ENCODE measurements at places on chromosomes 2 and 18.

DNA sequence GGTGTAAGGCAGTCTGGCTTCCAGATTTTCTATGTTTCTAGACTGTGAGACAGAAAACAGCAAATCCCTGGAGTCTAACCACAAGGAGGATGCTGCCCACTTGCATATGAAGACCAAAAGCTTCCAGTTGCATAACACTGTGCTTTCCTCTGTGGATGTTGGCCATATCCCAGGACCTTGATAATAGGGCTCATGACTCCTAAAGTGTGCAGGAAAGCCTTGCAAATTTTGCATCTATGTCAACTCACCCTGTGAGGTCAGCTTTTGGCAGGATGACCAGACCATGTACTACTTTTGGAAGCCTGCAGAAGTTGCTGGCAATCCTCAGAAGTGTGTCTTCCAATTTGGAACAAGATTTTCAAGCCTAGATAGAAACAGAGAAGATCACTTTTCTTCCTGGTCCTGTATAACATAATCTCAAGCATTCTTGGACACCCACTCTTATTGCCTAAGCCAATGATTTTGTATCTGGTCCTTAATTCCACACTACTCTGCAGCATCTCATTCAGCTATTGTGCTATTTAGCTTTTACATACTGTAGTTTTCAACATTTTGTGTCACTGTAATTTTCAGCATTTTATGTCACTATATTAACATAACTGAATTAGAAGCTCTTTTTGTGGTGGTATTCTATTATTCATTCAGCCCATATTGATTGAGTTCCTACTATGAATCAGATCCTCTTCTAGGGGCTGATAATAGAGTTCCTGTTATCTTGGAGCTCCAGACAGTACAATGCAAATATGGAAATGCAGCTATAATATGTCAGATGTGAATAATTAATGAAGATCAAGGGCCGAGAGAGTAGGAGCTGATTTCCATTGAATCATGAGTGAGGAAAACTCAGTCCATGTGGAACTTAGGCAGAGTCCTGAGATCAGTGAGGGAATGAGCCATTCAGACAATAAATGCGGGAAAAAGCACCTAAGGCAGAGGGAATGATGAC, 85.3 kb upstream of the RAB27B start:
- DNase-seq = no peak

DNA sequence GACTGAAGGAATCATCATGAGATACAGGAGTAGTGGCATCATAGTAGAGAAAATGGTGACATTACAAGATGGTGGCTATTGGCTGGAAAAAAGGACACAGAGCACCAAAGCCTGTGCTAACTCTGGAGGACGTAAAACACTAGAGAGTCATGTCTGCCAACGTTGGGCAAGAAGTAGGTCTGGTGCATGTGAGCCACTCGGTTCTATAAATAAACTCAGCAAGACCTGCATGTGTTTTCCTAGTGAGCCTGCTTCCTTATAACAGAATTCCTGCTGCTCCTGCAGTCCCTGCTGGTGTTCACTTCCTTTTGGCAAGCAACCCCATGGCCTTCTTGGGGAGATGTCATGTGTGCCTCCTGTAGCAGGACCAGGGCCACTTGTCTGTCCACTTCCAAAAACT, 325.2 kb downstream of the OSR1 start:
- DNase-seq = no peak

DNA sequence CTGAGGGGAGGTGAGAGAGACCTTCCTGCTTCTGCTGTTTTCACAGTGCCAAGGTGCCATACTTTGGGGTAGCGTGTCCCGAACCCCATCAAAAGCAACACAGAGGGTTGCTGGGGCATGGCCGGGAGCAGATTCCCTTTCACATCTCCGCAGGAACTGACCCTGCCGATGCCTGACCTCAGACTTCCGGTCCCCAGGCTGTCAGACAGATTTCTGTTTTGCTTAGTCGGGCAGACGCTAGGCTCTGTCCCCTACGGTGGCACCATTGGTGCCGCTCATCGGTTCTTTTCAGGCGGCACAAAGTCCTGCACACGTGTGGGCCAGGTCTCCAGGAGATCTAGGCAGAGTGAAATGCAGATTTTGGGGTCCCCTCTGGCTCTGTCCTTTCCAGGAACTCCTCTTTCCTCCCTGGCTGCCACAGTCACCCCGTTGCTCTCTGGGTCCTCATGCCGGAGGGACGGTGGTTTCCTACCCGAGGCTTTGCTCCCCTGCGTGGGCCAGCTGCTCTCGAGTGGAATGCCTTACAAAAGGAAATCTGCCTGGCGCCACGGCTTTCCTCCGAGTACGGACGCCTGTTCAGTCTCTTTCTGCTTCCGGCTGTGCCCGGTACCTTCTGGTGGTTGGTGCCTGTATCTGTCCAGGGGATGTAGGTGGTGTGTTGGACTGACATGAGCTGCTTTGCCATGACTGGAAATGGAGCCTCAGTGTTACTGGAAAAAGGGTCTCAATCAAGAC, 39.3 kb downstream of the RTP5 start:
- DNase-seq = no peak

- DNase-seq = peak; percentile 70
These were observed 125.9 kb downstream of the MAP4K4 start for GRCh38 chr2:101823347-101823791.

GRCh38 chr2:235842941-235843340, 325.2 kb downstream of the GBX2 start:
- DNase-seq = no peak

DNA sequence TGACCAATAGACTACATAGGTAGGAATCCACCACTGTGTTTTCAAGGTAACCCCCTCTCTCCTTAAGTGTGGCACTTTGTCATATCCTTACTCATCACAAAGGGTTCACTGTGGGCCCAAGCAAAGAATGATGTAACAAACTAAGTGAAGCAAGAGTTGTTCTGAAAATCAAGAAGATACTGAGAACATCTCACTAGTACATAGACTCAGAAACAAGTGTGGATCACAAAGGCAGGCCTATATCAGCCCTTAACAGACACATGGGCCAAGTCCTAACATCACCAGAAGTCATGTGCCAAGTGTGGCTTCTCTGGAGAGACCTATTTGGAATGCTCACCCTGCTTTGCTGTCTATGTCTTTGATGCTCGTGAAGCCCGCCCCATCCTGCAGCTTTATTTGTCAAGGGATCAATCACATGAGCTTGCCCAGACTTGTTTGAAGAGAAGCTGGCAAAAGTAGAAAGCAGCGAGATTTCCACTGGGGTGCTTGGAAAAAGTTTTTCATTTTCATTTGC, 131.2 kb upstream of the TTC39C start:
- DNase-seq = no peak

DNA sequence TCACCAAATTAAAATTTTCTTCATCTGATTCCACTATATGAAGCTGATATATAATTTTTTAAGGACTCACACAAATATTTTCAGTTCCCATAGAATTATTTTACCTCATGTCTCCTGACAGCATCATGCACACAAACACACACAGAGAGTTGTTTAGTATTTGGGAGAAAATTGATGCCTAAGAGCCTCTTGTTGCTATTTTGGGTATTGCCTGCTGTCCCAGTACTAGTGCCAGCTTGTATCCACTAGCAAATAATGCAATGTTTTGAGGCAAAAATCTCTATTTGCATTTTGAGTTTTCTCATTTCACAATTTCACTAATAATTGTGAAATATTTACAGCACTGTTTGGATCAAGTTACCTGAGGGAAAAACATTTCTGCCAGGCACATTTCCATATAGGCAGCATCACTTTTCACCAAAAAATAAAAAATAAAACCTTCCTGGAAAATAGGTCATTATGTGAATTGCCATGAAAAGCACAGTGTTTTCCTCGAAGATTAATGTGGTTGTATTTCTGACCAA, 328.2 kb downstream of the KCNJ3 start:
- DNase-seq = no peak

GRCh38 chr2:146370826-146371225, 1474.0 kb upstream of the ACVR2A start:
- no peak for DNase-seq

DNA sequence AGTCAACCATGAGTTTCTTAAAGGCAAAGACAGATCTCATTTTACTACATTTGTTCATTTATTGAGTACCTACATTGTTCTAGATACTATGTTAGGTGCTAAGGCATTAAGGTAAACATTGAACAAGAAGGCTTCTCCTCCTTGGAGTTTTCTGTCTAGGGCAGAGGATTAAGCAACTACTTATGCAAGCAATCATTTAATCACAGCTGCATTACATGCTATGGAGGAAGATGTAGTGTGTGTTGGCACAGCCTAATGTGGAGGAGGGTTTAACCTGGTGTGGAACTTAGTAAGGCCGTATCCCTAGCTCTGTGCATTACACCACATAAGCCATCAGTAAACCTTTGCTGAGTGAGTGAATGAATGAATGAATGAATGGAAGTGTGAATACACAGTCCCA, 106.5 kb upstream of the MAP3K20 start:
- no peak for DNase-seq

- no peak for DNase-seq
These were observed 188.6 kb downstream of the AFF3 start for GRCh38 chr2:99953750-99954149.

DNA sequence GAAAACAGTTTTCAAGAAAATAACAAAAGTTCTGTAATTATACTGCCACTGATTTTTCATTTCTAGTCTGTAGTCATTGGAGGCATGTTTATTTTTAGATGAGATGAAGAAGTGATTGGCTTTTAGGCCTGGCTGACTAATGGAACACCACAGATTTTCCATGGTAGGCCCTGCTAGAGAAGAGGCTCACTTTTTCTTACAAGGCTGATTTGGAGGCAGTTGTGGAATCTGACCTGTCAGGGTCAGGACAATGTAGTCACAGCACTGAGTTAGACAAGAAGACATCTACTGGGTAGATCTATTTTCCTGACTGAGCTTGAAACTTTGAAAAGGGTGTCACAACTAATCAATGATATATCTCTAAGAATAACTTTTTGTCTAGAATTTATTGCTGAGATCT, 43.9 kb downstream of the KDM3A start:
- DNase-seq = peak; percentile 7

- DNase-seq = peak; percentile 42
These were observed 11.1 kb downstream of the NR4A2 start for GRCh38 chr2:156321243-156321904.

DNA sequence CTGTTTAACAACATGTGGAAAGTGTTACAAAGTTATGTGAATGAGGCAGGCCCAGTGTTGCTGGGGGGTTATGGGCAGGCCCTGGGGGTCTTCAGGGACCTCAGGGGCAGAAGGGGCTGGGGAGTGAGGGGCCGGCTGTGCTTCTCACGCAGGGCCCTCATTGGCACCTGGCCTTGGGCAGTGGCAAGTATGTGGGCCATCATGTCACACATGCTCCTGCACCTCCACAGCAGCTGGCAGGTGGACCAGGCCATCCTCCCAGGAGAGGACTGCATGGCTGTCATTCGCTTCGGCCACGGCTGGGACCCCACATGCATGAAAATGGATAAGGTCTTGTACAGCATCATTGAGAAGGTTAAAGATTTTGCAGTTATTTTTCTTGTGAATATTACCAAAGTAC, 47.4 kb downstream of the ZNF385B start:
- DNase-seq = no peak

GRCh38 chr2:216057688-216058193, 23.9 kb downstream of the PECR start:
- peak; percentile 42 for DNase-seq

- no peak for DNase-seq
These were observed 29.5 kb upstream of the IL1R2 start for GRCh38 chr2:101962309-101962708.

DNA sequence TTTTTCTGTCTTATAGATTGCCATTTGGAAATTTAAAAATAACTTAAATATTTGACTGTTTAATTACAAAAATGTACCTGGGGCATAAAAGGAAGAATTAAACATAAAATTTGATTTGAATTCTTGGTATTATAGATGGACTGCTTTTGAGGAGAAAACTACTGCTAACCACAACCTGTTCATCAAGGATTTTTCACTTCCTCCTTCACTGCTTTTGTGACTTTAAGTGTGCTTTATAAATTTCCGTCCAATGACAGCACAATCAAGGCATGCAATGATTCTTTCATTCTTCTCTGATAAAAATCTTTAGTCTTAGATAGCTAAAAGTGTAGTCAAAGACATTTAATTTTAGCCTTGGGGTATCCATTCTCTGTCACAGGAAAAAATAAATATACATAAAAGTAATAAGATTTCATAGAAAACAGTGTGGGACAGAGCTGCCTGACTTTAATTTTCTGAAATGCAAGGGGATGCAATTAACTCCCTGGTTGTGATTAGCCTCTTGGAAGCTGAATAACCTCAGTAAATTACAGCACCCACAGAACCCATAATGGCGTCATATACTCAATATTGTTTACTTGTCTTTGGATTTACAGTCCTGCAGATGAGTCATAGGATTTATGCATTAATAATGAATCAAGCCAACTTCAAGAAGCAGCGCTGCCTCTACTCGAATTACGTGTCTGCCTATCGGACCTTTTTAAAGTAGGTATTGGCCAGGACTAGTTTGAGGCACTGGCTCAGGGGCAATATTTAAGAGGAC, 587.9 kb downstream of the NRXN1 start:
- no peak for DNase-seq

DNA sequence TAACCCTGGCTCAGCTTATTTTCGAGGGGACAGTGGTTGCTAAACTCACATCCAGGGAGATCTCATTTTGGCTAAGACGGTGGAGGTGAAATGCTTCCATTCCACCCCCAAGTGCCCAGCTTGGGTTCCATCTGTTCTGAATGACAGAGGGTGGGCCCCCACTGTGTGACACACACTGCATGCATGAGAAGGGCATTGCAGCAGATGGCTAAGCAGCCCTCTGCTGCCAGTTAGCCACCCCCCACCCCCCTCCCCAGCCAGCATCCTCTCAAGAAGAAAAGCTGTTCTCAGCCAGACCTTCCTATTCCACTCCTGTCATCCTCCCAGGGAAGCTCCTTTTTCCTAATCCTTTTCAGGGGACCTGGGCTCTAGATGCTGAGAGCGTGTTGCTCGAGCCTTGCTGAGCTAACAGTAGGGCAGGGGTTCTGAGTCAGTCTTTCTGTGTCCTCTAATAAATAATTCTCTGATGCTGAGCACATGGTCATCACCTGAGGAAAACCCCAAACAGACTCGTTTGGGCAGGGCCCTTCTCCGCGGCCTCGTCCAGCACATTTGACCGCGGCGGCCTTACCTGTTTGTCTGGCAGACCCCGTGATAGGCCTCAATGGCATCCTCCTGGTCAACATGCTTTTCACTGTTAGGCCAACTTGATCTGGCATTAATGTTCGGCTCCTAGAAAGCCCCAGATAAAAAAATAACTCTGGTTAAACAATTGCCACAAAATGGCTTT, 49.5 kb upstream of the ACAA2 start:
- DNase-seq = no peak

- DNase-seq = no peak
These were observed 98.5 kb downstream of the DSEL start for GRCh38 chr18:67417864-67418523.

DNA sequence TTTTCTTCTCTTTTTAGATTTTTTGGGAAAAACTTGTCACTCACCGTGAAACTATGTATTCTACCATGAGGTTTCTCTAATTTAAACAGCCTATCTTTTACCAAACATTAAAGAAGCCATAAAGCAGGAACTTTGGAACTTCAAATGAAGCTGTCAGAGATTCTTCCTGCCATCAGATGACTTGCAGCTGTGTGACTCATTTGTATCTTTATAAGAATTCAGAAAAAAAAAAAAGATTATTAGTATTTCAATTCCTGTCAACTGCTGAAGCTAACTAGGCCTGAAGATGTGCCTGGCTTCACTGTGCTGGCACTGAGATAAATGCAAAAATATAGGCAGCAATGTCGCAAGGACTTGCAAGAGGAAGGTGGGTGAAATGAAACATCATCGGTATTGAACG, 1399.1 kb upstream of the PIK3C3 start:
- no peak for DNase-seq
